T-helper 22 cell (primary cell): ENCODE measurements at places on chromosomes 2 and 18.

DNA sequence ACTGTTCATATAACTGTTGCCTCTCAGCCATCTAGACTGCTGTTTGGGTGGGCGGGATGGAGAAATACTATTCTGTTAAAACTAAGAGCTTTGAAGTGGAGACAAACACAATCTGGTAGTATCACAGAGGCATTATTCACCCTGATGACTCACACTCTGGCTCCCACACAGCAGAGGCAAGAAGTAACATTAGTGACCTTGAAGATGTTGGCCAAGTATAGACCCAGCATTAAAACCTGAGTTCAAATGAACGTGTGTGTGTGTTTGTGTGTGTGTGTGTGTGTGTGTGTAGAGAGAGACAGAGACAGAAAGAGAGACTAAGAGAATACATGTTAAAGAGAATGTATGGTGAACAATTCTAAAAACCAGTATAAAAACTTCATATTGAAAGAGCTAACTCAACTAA, 22.5 kb upstream of the ACVR1 start:
- DNase-seq = peak; percentile 41

- DNase-seq = no peak
Measured at GRCh38 chr2:150517951-150518680, 30.6 kb upstream of the RND3 start.

DNA sequence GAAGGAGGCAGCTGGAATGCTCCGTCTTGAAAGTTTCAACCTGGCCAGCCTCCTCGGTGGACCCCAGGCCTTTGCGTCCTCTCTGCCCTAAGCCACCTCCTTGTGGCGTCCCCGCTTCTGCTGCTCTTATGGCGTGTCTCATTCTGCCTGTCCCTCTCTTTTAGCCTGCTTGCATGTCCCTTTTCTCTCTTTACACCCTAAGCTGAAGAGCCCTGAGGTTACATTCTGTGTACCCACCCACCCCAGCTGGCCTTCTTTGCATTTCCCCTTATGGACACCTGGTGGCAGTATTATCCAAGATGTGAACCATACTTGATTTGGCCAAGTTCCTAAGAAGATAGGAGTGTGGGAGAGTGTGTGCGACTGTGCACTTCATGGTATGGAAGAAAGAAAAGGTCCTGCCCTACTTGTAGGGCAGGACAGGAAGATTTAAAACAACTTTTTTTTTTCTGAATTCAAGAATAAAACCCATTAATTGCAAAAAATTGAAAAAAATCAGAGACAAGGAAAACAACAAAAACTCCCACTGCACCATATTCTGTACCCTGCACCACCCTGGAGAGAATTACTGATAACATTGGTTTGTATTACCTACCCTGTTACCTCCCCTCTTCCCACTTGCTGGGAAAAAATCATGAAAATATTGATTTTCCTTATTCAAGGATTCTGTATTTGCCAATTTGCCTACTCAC, 77.4 kb downstream of the DYSF start:
- no peak for DNase-seq

DNA sequence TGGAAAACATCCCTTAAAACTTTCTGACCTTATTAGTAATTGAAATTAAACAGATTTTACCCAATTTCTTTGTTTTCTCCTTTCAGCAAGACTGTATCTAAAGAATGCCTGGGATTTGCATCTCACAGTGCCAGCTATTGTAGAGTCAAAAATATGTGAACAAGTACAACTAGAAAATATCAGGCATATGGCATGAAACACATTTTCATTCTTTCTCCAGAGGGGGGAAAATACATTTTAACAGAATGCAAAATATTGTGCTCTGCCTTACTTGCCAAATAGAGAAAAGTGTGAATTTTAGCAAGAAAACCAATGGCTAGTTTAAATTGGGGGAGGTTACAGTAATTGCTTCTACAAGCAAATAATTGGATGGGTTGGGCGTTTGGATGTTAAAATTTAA, 366.6 kb upstream of the FIGN start:
- no peak for DNase-seq

GRCh38 chr2:156511803-156512202, 75.6 kb downstream of the GPD2 start:
- no peak for DNase-seq

GRCh38 chr18:26450989-26451682, 97.2 kb downstream of the KCTD1 start:
- no peak for DNase-seq

- no peak for DNase-seq
Measured at GRCh38 chr2:178109813-178110212, 2.4 kb upstream of the RBM45 start.

- no peak for DNase-seq
Measured at GRCh38 chr2:135162377-135162776, 110.3 kb downstream of the RAB3GAP1 start.

- no peak for DNase-seq
Measured at GRCh38 chr2:26903676-26904075, 55.7 kb downstream of the DPYSL5 start.

DNA sequence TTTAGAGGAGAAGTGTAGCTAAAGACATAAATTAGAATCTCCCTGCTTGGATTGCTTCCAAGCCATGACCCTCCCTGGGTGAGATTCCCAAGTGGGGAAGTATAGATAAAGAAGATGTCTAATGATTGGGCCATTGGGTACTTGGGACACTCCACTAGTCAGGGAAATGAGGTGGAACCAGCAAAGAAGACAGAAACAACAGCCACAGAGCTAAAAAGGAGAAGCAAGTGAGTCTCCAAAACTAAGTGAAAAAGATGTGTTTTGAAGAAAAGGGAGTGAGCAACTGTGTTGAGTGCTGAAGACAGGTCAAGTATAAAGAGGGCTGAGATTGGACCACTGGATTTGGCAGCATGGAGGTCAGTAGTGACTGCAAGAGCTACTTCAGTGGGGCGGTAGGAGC, 276.7 kb upstream of the STON1 start:
- DNase-seq = no peak

DNA sequence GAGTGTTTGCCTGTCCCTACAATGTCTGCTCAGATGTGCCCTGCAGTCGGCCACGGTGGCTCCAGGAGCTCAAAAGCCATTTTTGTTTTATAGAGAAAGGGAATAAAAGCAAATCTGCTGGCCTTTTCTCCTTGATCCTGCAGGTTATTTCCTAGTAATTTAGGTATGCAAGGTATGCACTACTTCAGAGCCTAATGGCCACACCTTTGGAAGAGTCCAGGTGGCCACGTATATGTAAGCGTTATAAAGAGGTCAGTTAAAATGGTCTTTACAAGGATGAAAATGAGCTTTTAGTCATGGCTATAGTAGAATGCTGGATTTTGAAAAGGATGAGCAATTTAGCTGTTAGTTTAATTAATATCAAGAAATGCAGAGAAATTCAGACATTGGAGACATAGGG, 81.7 kb downstream of the ARHGEF33 start:
- DNase-seq = no peak

DNA sequence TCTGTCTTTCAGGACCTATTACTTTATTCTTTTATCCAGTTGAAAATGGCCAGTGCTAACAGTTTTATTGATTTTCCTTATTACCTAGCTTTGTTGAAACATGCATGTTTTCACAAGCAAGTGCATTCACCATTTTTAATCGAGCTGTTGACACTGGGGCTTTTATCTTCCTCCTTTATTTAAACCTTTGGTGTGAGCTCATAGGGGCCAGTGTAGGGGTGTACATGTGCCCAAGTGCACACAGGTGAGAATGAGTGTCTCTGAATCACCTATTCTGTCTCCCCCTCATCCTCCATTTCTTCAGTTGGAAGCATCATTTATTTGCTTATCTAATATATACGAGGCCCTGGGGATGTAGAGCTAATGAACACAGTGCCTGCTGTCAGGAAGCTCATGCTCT, 199.1 kb downstream of the PRKCE start:
- no peak for DNase-seq

- no peak for DNase-seq
Measured at GRCh38 chr2:189913821-189914220, 129.6 kb downstream of the PMS1 start.

DNA sequence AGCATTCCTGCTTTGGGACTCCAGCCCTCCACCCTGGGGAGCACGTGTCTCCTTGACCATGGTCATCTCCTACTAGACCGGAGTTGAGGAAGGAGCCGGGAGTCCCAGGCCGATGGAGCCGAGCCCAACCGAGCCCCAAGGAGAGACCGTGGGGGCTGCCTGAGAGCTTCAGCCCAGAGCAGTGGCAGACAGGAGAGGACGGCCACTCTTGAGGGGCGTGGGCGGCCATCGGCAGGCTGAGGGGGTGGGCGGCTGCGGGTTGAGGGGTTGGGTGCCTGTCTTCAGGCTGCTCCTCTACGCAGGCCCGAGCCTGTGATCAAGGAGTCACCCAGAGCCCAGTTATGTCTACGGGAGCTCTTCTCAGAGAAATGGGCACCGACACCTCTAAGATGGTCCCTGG, 158.7 kb downstream of the PXDN start:
- DNase-seq = no peak

- no peak for DNase-seq
Measured at GRCh38 chr2:71298914-71299313, 32.7 kb upstream of the ZNF638 start.

- no peak for DNase-seq
Measured at GRCh38 chr2:122063716-122064115, 308.3 kb downstream of the TSN start.

- no peak for DNase-seq
Measured at GRCh38 chr2:64837925-64838641, 151.1 kb upstream of the SLC1A4 start.

DNA sequence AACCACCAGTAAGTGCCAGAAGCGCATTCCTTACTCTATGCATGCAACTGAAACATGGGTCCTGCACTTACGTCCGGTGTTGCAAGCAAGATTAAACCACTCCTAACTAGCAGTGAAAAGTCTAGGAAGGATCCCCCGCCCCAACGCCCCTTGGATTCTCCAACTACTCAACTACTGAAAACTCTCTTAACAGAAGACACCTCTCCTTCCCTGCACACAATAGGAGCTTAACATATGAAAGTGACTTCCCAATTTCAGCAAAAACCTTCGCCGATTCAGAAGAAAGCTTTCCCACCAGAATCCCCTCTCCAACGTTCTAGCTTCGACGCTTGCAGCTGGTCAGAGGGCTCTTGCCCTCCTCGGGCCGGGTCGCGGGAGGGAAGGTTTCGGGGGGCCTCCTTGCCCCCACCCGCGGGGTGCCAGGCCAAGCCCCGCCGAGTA, 578 bp downstream of the IWS1 start:
- no peak for DNase-seq

- DNase-seq = no peak
Measured at GRCh38 chr18:42268798-42269197, 313.8 kb downstream of the PIK3C3 start.

DNA sequence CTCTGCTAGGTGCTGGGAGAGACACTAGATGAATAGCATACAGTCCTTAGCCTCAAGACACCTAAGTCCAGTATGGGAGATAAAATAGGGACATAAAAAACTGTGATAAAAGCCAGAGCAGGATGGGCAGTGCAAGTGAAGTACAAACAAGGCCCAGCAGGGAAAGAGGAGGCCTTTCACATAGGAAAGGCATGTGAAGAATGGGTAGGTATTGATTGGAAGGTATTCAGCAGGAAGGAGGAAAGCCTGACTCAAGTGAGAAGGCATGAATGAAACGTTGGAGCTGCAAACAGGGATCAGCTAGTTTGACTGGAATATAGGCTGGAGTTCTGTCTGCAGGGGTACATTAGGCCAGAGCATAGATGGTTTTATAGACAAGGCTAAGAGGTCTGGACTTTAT, 11.0 kb upstream of the CXCR4 start:
- DNase-seq = no peak

- DNase-seq = no peak
Measured at GRCh38 chr18:76993573-76993972, 139.0 kb downstream of the MBP start.

DNA sequence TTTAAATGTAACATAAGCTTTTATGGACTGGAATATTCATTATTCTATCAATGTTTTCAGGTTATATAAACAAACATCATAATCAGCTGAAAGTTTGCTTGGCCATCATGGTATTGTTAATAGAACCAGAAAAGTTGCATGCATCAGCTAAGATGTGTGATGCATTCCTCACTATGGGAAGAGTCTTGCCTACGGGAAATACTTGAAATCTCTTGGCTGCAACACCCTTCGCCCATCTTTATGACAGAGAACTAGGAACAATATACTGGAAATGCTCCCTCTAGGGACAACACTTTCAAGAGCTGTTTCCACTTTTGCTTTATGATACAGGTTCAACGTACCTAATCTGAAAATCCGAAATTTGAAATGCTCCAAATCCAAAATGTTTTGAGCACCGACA, 1390.8 kb downstream of the DPP10 start:
- DNase-seq = no peak

DNA sequence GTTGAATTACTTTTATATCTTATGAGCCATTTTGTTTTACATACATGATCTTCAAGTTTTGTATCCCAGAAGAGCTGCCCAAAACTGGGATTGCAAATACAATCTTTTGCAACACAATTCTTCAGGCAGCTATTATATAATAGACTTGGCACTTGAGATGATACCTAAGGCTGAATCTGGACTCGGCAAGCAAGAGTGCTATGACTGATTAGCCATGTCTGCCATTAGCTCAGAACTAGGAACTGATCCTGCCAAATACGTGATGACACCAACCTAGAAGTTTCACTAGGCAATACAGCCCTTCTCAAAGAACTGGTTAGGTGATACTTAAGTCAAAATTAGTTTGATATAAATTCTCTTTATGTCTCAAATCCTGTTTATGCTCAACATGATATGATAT, 619.6 kb downstream of the CPS1 start:
- no peak for DNase-seq

GRCh38 chr2:186962085-186962747, 113.2 kb upstream of the ZSWIM2 start:
- DNase-seq = no peak

DNA sequence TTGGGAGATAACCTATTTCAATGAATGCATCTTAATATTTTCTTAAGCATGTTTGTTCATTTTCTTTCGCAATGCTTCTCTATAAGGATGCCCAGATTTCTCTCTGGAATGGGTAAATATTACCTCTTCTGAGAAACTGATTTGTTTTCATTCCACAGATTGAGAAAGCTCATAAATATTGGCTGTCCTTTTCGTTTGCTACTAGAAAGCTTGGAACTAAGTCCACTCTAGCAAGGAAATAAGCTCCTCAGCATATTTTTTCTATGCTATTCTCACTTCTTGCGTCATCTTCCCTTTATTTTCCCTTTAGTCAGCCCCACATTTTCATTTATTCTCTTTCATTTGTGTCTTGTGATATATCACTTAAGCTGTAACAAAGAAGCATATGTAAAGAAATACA, 76.3 kb downstream of the ANTXR1 start:
- DNase-seq = no peak

DNA sequence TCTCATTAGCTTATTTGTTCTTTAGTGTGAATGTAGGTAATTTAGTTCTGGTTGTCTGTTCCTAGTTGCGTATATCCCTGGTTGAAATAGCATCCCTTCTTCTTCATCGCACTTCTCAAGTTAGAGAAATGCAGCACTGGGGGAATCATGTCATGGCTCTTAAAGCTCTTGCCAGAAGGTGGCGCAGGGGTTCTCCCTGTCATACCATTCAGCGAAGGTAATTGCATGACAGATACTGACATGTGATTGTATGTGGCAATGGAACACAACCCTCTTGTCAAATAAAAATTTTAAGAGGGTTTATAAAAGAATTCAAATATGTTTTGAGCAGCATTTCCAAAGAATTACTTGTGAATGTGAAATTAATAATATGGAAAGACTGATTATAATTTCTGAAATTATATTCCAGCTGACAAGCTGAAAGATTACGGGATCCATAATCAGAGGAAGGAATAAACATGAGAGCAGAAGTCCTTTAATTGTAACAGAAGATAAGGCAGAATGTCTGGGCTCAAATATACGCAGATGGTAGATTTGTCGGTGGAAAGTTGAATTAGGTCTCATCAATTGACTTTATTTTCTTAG, 411.7 kb downstream of the DSEL start:
- no peak for DNase-seq

- no peak for DNase-seq
Measured at GRCh38 chr2:214014551-214015220, 396.2 kb upstream of the VWC2L start.
